ENCODE measurements at places on chromosomes 1 and 21.

DNA sequence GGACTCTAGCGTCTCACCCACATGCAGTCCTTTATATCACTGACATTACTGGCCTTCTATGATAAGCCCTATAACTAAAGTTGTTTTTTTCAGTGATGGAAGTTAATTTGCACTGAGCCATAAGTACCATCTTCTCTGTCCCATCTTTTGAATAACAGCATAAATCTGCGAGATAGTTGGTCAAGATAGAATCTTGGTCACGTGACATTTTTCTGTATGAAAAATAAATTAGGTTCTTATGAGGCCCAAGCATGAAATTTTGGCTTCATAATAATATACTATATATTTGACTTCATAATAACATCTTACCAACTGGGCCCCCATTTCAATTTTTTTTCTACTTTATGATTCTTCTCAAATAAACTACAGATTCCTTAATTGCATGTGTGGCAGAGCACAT lies 285.5 kb downstream of the KCNH1 start:
- DNase-seq: no peak

DNA sequence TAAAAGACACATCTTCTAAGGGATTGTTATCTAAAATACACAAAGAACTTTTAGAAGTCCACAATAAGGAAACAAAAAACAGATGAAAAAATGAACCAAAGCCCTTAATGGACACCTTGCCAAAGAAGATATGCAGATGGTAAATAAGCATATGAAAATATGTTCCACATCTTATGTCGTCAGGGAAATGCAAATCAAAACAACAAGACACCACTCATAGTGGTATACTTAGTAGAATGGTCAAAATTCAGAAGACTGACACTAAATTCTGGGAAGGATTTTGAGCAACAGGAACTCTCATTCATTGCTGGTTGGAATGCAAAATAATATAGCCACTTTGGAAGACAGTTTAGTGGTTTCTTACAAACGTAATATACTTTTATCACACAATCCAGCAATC lies 205.7 kb upstream of the ST6GALNAC5 start:
- DNase-seq: no peak

GRCh38 chr1:115112496-115113375 lies 23.4 kb upstream of the TSPAN2 start:
- no peak for DNase-seq

DNA sequence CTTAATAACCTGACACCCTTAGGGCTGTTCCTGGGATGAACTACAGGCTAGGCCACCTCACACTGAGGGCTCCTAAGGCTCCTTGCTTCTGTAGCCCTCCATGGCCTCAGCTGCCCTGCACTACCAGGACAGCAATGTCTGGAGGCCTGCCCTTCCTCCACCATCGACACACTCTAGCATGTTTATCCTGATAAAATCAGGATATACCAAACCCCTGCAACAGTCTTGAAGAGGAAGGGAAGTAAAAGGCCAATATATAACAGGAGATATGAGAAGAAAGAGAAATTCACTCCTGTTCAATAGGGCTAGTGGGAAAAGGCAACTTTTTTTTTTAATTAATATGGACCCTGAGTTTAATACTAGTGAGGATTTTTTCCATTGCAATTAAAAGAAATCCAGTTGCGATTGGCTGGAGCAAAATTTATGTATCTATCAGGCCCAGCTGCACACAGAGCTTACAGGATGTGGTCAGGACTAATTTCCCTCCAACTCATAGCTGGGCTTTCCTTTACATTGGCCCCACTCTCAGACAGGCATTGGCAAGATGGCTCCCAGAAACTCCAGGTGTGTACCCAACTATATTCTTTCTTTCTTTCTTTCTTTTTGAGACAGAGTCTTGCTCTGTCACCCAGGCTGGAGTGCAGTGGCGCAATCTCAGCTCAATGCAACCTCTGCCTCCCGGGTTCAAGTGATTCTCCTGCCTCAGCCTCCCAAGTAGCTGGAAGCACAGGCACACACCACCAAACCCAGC lies 13.5 kb upstream of the ATP2B4 start:
- DNase-seq: peak; percentile 50

GRCh38 chr21:44380876-44381275 lies 27.5 kb downstream of the TRPM2 start:
- DNase-seq: no peak
